ENCODE measurements at places on chromosomes 5 and 9. TPM values are rescaled to one million over a fixed set of nuclear protein-coding genes. Genes with fewer than 3 reads are reported as not detected.

- DNase-seq = no peak
- H3K36me3 ChIP-seq = no peaks in the 10 kb centered on the region
- H3K27ac ChIP-seq = no peak overlapping the region
- H3K4me3 ChIP-seq = no peak overlapping the region
- H3K4me1 ChIP-seq = no peaks in the 10 kb centered on the region
- no peaks in the 10 kb centered on the region for H3K27me3 ChIP-seq
Observed at GRCh38 chr9:86892576-86892975, 54.7 kb downstream of the GAS1 start.

- no peaks in the 10 kb centered on the region for H3K4me1 ChIP-seq
- no peak for DNase-seq
- H3K27me3 ChIP-seq = no peaks in the 10 kb centered on the region
- no peak overlapping the region for H3K4me3 ChIP-seq
- no peaks in the 10 kb centered on the region for H3K36me3 ChIP-seq
Observed at GRCh38 chr5:156239800-156240199, 87.2 kb upstream of the SGCD start.

DNA sequence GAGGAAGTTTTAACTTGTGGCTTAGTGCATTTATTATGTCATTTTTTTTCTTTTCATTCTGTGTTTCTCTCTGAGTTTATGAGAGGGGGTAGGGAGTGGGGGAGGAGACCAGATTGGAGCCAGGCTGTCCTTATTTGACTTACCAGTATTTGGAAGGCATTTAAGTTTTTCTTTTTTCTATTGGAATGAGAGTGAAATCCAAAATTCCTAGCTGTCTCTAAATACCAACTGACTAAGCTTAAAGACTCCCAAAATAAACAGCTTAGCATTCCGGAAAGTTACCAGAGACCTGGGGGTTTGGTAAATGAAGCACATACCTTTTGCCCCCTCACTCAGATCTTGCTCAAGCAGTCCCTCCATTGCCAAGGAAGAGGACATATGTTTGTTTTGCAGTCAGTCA, 581.9 kb upstream of the BRINP1 start:
- no peak overlapping the region for H3K4me3 ChIP-seq
- H3K4me1 ChIP-seq = no peaks in the 10 kb centered on the region
- DNase-seq = no peak
- H3K27me3 ChIP-seq = no peaks in the 10 kb centered on the region
- H3K36me3 ChIP-seq = no peaks in the 10 kb centered on the region

IRGM gene
- not detected for total RNA-seq

TBC1D2 gene
- 7.0 TPM for total RNA-seq

DNA sequence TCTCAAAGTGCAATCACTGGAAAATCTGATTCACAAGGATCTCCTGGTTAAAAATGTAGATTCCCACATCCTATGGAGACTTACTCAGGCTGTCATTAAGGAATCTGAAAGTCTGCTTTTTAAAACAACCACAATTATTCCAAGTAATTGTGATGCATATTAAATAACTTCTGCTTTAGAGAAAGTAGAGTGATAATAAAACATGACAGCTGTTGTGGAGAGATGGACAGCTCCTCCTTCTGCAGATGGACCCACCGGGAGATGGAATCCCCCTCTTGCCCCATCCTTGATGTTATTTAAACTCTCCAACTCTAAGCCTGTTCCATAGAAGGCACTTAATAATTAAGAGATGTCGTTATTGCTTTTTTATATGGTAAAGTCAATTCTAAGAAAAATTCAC, 802.2 kb downstream of the CDH12 start:
- H3K27ac ChIP-seq = no peak overlapping the region
- no peaks in the 10 kb centered on the region for H3K4me1 ChIP-seq
- no peak for DNase-seq
- no peaks in the 10 kb centered on the region for H3K27me3 ChIP-seq
- no peak overlapping the region for H3K4me3 ChIP-seq

PCDH12 gene
- 0.04 TPM for total RNA-seq

PKD2L2 gene
- not detected for total RNA-seq

DNA sequence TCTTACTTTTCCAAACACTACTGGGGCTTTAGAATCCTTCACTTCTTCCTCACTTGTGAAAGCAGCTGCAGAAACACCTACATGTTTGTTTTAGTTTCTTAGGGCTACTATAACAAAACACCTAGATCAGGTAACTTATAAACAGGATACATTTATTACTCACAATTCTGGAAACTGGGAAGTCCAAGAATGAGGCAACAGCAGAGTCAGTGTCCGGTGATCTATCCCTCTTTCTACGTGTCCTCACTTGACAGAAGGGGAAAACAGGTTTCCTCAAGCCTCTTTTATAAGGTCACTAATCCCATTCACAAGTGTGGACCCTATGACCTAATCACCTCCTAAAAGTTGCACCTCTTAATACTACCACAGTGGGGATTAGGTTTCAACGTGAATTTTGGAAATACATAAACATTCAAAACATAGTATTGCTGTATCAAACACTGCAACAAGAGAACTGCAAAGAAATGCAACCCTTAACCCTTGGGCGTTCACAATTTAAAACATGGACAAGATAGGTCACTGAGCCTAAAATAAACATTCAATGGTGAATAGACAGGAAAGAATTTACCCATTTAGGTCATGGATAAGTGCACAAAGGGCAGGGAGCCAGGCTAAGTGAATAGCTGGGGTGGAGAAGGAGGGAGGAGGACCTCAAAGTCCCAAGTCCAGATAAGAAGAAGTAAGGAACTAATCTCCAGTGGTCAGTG, 104.3 kb downstream of the PIK3R1 start:
- no peaks in the 10 kb centered on the region for H3K36me3 ChIP-seq
- no peak overlapping the region for H3K27ac ChIP-seq
- peaks cover 31% of the 10 kb centered on the region for H3K4me1 ChIP-seq
- peak; percentile 20 for DNase-seq
- no peak overlapping the region for H3K4me3 ChIP-seq

DNA sequence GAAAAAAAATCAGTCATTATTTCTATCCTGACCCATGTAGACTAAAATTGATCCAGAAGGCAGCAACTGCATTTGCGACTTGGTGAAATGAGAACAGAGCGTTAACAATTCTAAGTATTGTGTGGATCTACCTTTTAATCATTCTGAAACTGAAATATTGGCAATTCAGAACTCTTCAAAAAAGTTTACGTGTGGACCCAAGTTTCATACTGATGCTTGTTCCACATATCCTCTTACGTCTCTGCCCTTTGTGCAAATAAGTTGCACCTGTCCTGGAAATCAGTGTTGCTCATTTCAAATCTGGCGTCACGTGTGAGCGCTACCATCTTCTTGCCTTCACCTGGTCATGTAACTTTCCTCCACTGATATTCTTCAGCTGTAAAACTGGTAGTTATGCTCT, 74.7 kb downstream of the NTRK2 start:
- no peaks in the 10 kb centered on the region for H3K27me3 ChIP-seq
- H3K27ac ChIP-seq = no peak overlapping the region
- no peaks in the 10 kb centered on the region for H3K4me1 ChIP-seq

DNA sequence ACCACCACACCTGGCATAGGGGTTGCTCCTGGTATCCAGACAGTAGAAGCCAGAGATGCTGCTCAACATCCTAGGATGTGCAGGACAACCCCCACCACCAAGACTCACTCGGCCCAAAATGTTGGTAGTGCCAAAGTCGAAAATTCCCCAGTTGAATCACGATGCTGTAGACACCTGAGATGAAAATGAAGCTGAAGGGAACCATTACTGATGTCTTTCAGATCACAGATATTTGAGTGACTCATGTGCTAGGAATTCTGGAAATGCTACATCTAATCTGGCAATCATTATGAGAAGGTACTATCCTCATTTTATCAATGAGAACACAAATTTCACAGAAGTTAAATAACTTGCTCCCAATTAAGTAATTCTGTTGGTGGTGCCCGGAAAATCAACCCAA, 21.0 kb upstream of the UBE2QL1 start:
- H3K4me1 ChIP-seq = no peaks in the 10 kb centered on the region
- H3K27me3 ChIP-seq = peaks cover 44% of the 10 kb centered on the region
- no peaks in the 10 kb centered on the region for H3K36me3 ChIP-seq
- no peak overlapping the region for H3K4me3 ChIP-seq

- peaks cover 5% of the 10 kb centered on the region for H3K27me3 ChIP-seq
- H3K27ac ChIP-seq = no peak overlapping the region
- H3K4me3 ChIP-seq = no peak overlapping the region
Observed at GRCh38 chr5:76125346-76125745, 42.2 kb downstream of the SV2C start.

DNA sequence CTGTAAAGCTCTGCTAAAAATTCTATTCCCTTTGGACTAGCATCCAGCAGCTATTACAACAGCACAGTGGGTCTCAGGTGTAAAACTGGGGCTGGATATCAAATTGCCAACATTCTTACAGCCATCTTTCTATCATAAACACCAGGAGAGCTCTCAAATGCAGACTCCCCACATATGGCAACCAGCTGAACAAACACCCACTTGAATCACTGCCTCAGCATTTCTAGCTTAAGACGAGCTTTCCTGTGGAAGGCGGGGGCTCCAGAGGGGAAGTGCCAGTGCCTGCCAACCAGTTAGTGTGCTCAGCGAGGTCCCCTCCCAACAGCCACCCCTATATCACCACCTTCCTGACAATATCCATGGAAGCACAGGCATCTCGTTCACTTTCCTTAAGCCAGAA, 62.2 kb downstream of the IPPK start:
- peaks cover 14% of the 10 kb centered on the region for H3K4me1 ChIP-seq
- H3K4me3 ChIP-seq = no peak overlapping the region
- DNase-seq = no peak
- peaks cover 16% of the 10 kb centered on the region for H3K36me3 ChIP-seq
- no peaks in the 10 kb centered on the region for H3K27me3 ChIP-seq

KIF20A gene
- total RNA-seq = 52.6 TPM

- H3K4me3 ChIP-seq = peak overlapping the region; percentile 94
- DNase-seq = peak; percentile 47
- H3K36me3 ChIP-seq = peaks cover 6% of the 10 kb centered on the region
- no peaks in the 10 kb centered on the region for H3K27me3 ChIP-seq
- peaks cover 47% of the 10 kb centered on the region for H3K4me1 ChIP-seq
- peak overlapping the region; percentile 67 for H3K27ac ChIP-seq
Observed at GRCh38 chr9:128421482-128421996, 882 bp downstream of the CERCAM start.

DNA sequence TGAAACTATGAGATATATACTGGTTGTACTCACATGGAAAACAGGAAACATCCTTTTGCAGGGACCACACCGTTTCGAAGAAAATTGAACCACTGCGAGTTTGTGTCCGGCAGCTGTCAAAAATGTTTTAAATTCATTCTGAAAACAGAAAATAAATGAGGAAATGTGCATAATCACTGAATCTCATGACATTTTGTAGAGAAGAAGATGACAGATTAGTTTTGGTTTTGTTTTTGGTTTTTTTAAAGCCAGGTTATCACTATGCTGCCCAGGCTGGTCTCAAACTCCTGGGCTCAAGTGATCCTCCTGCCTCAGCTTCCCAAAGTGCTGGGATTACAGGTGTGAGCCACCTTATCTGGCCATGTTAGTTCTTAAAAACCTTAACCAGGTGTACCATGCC, 3.5 kb downstream of the TXNDC8 start:
- H3K4me1 ChIP-seq = no peaks in the 10 kb centered on the region
- DNase-seq = no peak
- H3K27me3 ChIP-seq = no peaks in the 10 kb centered on the region
- H3K4me3 ChIP-seq = no peak overlapping the region
- H3K27ac ChIP-seq = no peak overlapping the region

All from K562 (cell line).